CD8-positive, alpha-beta T cell (primary cell): ENCODE measurements at places on chromosomes 6 and 20.

GRCh38 chr6:113331021-113331420, 526.1 kb upstream of the MARCKS start:
- no peak for DNase-seq

GRCh38 chr6:38269461-38270172, 370.1 kb downstream of the BTBD9 start:
- no peak for DNase-seq

GRCh38 chr6:49909563-49909962, 43.2 kb upstream of the CRISP1 start:
- DNase-seq = no peak

- no peak for DNase-seq
These were observed 421.4 kb upstream of the NRSN1 start for GRCh38 chr6:23704479-23705052.

- no peak for DNase-seq
These were observed 18.9 kb downstream of the SPDEF start for GRCh38 chr6:34536959-34537848.

DNA sequence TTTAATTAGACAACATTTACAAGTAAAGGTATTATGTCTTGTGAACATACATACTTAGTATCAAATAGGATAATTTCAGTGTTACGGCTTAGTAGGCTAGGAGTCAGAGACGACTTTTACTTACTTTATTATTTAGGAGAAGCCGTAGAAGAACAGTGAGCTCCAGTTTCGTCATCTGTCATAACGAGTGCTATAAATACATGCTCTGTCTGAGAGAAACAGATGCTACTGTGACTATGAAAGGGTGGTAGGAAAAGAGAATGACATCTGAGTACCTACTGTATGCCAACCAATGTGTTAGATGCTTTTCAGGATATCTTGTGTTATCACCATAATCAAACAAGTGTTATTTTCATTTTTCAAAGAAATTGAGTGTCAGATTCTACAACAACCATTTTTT, 119.0 kb downstream of the EYA4 start:
- no peak for DNase-seq

GRCh38 chr6:138659998-138660397, 113.6 kb upstream of the CCDC28A start:
- DNase-seq = no peak

GRCh38 chr6:137134483-137134882, 39.0 kb downstream of the IL22RA2 start:
- DNase-seq = no peak

DNA sequence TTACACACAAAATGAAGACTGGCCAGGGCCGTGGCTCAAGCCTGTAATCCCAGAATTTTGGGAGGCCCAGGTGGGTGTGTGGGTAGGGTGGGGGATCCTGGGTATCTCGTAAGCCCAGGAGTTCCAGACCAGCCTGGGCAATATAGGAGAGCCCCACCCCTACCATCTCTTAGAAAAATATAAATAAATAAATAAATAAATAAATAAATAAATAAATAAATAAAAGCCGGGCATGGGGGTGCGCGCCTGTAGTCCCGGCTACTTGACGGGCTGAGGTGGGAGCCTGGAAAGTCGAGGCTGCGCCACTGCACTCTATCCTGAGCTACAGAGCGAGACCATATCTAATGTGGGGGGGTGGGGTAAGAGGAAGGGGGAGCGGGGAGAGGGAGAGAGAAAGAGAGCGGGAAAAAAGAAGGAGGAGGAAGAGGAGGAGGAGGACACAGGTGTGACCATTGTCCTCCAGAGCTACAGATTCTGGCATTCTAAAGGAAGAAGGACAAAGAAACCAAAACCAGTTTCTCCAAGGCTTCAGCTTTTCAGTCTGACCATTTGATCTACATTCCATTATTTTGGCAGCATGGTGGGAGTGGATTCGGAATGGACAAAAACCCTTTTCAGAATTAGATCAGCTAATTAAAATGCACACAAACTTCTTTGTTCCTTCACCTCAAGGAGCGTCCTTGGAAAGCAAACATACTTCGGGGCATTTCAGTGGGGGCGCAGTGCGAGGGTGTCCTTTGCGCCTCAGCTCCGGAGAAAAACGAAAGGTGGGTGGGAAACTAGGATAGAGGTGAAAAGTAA, 577 bp upstream of the C6orf141 start:
- no peak for DNase-seq

GRCh38 chr6:2353412-2354137, 108.2 kb upstream of the GMDS start:
- peak; percentile 57 for DNase-seq

DNA sequence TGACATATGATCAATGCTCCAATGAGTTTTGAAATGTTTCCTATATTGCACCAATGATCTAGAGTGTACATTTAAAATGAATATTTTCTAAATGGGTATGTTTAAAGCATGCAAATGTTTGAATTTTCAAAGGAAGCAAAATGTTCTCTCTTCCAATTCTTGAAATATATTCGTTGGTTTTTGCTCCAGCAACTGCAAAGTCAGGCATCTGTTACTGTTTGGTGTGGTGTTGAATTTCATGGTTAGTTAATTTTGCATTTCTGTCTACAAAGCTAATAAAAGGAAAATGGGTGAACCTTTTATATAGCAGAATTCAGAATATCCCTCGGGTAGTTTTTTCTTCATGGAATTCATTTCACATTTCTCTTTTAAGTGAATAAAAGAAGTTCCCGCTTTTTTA, 1018.3 kb downstream of the GRIK2 start:
- no peak for DNase-seq

DNA sequence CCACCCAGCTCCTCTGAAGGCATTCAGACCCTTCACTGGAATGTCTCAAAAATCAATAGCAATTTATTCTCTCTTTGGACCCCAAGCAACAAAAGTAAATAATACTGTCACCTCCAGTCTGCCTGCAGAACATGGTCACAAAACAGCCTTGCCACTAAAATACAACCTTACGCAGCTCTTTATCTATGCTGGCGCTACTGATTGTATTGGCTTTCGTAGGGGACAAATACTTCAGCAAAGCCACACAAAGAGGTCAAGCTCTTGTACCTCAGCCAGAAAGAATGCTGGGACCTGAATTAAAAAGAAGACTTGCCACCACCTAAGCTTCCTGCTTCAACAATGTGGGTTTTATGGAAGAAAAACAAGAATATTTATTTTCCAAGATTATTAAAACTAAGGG, 57.2 kb downstream of the PRKN start:
- no peak for DNase-seq

- no peak for DNase-seq
These were observed 15.1 kb upstream of the LAMP5 start for GRCh38 chr20:9499126-9499899.

DNA sequence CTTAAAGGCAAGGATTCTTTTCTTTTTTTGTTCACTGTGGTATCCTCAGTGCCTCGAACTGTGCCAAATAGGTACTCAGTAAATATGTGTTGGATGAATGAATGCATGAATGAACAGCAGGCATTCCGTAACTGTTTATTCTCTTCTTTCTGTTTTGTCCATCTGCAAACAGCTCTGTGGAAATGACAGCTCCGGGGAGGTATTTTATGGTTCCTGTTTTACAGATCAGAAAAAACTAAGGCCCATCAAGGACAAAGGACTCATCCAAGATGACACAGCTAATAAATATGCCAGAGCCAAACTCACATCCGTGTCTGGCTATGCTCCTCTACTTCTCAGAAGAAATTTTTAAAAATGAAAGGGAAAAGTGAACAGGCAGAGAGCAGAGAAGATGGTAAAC, 21.0 kb downstream of the JPH2 start:
- no peak for DNase-seq

GRCh38 chr20:51966296-51966971, 164.1 kb upstream of the SALL4 start:
- peak; percentile 35 for DNase-seq

GRCh38 chr6:106026748-106027715, 59.1 kb upstream of the PRDM1 start:
- DNase-seq = no peak

- DNase-seq = peak; percentile 84
These were observed 764 bp downstream of the ZNF292 start for GRCh38 chr6:87155842-87156815.

DNA sequence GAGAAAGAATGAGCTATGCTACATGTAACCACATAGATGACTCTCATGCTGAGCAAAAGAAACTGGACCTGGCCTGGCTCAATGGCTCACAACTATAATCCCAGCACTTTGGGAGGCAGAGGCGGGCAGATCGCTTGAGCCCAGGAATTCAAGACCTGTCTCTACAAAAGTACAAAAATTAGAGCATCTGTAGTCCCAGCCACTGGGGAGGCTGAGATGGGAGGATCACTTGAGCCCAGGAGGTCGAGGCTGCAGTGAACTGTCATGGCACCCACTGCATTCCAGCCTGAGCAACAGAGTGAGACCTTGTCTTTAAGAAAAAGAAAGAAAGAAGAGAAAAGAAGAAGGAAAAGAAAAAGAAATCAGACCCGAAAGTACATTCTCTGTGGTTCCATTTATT, 41.7 kb downstream of the NCR2 start:
- DNase-seq = no peak

GRCh38 chr20:15146948-15147347, 809.5 kb upstream of the FLRT3 start:
- no peak for DNase-seq

- DNase-seq = no peak
These were observed 630.6 kb downstream of the GRIK2 start for GRCh38 chr6:102023977-102024657.

DNA sequence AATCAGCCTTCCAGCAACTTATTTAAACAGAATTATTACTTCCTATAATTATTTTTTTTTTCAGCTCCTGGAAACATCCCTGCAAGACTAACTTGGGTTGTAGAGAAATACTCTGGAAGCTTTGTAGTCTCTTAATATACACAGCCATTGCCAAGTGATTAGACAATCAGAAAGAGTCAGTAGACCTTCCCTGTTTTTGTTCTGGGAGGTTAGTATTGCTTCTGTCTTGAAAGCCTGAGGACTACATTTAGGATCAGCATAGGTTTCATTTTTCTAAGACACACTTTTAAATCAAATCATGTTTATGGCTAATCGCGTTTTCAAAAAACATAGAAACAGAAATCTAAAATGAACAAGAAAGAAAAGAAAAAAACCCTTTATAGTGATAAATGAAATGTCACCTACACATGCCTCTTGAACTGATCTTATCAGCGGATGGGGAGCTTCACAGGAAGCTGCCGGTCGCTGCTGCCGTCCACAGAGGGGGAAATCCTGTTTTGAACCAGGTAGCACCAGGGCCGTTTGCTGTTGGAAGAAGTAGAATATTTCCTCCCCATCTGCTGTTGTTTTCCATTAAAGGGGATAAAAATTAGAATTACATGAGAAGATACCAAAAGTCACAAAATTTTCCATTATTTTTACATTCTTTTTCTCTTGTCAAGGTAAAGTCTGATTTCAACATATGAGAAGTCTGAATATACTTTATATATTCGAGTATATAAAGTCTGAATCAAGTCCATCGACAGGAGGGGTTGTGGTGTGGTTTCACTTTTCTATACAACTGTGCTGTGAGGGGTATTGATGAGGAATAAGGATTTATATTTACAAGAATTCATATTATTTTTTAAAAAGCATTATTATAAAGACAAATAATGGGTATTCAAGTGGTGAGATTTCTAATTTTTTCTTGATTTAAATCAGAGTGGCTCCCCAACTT, 94.6 kb downstream of the ARMC2 start:
- DNase-seq = peak; percentile 67

GRCh38 chr6:159446340-159446739, 246.7 kb downstream of the SOD2 start:
- no peak for DNase-seq

- DNase-seq = no peak
These were observed 14.8 kb downstream of the KIAA1755 start for GRCh38 chr20:38245753-38246152.

GRCh38 chr20:227439-228105, 514 bp downstream of the DEFB129 start:
- no peak for DNase-seq

DNA sequence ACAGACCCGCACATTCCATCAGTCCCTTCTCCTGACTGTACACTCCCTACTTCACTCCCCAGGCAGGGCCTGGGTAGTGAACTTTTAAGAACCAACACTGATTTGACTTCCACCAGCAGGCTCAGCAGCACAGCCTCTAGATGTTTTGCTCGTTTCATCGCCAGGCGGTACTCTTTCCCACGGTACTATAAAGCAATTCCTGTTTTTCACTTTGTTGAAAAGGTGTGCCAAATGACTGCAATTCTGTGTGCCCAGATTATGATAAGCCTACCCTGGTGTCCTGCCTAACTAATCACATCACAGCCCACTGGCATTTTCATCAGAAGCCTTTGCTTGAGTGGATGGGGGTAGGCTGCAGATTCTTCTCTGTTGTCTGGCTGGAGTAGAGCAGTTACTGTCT, 12.9 kb upstream of the WTAP start:
- no peak for DNase-seq

DNA sequence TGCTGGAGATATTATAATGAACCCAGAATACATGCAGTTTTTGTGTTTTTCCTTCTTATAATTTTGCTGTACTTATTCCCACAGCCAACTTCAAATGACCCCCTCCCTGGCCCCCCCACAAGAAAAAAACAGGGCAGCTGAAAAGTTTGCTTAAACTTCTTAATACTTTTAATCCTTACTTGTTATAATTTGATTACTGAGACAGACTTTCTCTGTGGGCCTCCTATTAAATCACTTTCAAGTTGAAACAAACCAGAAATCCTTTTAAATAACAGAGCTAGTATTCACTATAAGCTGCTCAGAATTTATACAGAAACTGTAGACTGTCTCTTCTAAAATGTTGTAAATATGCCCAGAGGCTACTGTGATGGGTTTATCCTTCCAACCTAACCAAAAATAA, 106.3 kb downstream of the CENPW start:
- DNase-seq = no peak

GRCh38 chr6:42454428-42454791, 2.7 kb upstream of the TRERF1 start:
- no peak for DNase-seq

GRCh38 chr6:119066517-119066916, 11.9 kb downstream of the FAM184A start:
- DNase-seq = no peak
